GM12892 (cell line): ENCODE measurements at places on chromosomes 3 and 15.

DNA sequence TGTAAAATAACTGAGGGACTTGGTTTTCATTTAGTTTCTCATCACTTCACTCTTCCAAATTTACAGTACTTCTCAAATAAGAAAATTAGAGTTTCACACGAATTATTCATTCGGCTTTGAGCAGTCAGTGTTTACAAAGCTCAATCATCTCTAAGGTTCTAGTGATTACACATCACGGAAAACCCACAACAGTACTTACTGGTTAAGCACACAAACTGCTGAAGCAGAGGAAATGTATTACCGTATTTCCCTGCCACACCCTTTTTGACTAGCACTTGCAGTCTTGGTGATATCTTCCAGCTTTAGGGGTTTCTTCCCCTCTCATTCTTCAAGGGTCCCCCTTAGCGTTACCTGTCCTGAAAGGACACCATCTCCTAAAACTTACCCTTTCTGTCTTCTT, 164.8 kb upstream of the CDIN1 start:
- DNase-seq, result no peak

- DNase-seq, result no peak
Observed at GRCh38 chr3:140086642-140087041, 151.7 kb downstream of the CLSTN2 start.

DNA sequence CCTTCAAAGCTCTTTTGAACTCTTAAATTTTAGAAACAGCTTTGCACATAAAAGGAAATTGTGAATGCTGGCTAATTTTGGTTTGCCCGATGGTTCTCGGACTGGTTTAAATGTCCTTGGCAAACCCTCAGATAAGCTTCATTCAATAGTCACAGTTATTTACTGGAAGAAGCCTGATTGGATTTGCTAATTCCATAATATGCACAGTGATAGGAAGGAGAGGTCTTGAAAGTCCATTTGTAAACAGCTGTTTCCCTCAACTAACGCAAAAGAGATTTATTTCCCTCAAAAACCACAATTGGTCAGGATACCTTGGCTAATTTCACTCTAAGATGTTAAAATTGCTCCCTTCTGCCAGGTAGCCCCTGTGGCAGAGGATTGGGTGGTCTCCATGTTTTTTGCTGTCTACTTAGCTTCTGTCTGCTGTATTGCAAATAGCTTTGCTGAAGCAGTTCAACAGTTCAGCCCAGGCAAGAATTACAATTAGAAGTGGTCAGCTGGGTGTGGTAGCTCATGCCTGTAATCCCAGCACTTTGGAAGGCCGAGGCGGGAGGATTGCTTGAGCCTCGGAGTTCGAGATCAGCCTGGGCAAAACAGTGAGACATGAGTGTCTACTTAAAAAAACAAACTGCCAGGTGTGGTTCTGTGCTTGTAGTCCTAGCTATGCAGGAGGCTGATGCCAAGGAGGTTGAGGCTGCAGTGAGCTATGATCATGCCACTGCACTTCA, 30.6 kb upstream of the PROK2 start:
- no peak for DNase-seq

DNA sequence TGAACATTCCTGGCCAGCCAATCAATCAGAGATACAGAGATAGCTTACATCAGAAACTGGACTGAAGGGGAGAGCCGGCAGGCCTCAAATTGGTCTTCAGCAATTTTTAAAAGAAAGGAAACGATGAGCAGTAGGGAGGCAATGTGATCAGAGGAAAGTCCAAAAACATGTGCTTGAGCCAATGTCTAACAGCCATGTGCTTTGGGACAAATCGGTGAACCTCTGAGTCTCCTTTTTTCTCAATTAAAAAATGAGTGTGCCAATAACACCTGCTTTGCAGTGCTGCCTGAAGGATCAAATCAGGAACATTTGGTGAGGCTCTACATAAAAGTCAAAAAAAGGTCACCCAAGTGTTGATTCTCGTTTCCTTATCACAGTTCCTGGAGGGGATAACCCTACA, 7.4 kb upstream of the EIF4E3 start:
- no peak for DNase-seq

GRCh38 chr3:94292151-94292550, 229.3 kb downstream of the NSUN3 start:
- DNase-seq, result no peak

DNA sequence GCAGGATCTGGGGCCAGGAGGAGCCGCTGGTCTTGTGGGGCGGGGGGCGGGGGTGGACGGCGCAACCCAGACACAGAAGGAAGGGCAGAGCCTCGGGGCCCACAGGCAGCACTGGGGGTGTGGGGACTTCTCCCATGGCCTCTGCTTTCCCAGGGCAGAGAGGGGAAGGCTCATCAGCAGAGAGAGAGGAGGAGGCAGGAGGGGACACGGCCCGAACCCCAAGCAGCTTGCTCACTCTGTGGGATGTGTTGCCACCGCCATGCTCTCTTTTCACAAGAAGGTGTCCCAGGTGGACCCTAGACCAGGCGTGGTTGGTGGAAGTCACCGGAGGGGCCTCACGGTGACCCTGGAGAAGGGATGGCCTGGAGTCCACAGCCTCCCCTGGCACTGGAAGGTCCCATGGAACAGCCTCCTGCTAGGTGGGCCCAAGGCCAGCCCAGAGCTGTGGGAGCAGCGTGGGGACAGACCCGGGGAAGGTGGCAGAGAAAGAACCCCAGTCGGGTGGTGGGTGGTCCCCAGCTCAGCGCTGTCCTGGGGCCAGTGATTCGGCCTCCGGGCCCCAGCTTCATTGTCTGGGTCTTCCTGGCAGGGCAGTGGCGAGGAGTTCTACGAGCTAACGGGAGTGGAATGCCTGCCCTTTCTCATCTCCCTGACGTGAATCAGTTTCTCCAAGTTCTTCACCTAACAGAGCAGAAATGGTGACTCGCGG, 46.8 kb upstream of the PCSK6 start:
- no peak for DNase-seq

DNA sequence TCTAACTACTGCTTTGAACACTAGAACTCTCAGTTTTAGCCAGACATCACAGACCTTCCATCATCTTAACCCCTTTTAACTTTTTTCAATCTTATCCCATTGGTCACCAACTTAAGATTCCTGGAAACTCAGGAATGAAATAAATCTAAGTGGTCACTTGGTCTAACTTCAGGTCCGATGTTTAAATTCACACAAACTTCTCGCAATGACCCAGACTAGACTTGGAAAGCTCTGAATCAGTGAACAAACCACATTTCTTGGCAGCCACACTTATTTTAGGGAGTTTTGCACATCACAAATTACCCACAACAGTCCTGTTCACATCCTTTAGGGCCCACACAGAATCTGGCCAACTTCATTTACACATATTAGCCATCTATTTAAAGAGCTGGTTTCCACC, 118.9 kb downstream of the MAGI1 start:
- no peak for DNase-seq

DNA sequence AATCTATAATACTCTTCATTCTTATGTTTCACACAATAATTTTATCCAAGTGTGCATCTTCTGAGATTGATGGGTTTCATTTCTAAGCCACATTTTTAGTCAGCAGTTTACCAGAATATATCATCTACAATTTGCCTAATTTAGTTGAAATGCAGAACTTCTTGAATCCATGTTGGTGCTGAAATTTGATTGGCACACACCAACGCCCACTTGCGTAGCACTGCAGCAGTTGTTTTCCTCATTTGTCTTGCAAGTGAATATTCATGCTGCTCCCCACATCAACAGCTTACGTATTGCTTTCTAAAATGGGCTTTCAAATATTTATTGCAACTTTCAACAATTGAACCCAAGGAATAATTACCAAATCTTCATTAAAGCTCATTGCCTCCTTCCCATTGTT, 87.8 kb upstream of the CTDSPL start:
- no peak for DNase-seq

GRCh38 chr3:150344079-150344759, 63.9 kb upstream of the TSC22D2 start:
- no peak for DNase-seq

GRCh38 chr3:177378168-177378567, 180.9 kb upstream of the TBL1XR1 start:
- no peak for DNase-seq

GRCh38 chr15:101435761-101436160, 53.7 kb downstream of the PCSK6 start:
- no peak for DNase-seq

DNA sequence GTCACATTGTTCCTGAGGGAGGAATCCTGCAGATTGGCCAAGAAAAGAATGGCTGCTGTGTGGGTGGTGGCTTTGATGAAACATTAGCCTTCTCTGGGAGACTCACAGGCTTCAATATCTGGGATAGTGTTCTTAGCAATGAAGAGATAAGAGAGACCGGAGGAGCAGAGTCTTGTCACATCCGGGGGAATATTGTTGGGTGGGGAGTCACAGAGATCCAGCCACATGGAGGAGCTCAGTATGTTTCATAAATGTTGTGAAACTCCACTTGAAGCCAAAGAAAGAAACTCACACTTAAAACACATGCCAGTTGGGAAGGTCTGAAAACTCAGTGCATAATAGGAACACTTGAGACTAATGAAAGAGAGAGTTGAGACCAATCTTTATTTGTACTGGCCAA, 6.1 kb downstream of the PTX3 start:
- DNase-seq, result no peak

- DNase-seq, result no peak
Observed at GRCh38 chr3:124916837-124917409, 17.6 kb downstream of the MUC13 start.

GRCh38 chr15:25245801-25246622, 192.8 kb downstream of the UBE3A start:
- DNase-seq, result peak; percentile 15

DNA sequence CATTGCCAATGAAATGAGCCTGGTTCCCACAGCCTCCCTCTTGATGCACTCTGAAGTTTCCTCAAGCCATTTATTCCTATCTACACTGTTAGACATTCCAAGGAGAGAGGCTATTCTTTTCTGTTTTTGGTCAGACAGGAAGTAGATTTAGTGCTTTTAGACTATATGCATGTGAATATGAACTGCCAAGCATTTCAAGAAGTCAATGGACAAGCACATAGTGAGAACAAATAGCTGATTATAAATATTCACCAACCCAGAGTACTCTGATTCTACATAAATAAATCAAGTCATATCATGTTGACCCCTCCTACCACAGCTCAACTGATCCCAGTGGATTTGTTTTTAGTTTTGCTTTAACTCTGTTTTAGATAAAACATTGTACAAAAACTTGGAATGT, 412.5 kb upstream of the RARB start:
- DNase-seq, result no peak

- peak; percentile 33 for DNase-seq
Observed at GRCh38 chr3:149352556-149352955, 19.1 kb upstream of the TM4SF18 start.

DNA sequence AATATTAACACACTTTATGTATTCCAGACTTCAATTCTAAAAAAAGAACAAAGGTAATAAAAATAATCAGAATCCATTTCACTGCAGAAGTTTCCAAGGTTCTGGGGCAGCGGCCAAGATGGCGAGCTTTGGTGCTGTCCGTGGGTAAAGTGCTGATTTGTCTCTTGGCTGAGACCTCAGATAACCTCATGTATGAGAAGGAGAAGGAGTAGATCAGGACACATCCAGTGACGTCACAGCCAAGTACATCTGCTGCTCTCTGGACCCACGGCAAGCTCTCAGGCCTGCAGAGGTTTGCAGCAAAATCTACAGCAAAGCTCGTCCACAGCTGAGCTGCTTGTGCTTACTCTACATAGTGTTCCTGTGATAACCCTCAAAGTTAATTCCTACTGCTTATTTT, 165.7 kb downstream of the MAGI1 start:
- no peak for DNase-seq

- DNase-seq, result no peak
Observed at GRCh38 chr15:70646169-70646568, 117.2 kb downstream of the UACA start.

DNA sequence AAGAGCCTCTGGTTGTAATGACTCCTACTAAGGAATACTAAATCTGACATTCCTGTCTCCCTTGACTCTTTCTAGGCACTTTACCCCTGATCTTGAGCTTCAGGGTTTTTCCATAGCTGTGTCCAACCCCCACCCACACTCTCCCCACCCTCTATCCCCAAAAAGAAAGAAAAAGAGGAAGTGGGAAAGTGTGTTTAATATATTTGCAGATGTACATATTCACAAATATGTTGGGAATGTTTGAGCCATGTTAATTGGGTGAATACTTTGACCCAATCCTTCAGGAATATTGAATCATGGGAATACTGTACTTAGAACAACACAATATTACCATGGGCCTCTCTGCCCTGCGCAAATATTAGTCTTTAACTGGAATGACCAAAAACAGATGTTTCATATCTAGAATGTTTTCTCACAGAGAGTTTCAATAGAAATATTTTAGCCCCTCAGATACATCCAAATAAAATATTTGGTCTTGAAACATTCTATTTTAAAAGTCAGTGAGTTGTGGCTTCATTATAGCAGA, 19.8 kb upstream of the PFN2 start:
- no peak for DNase-seq

- DNase-seq, result no peak
Observed at GRCh38 chr3:165078293-165078692, at the start of gene SI. Gene SI (minus strand): TSS chr3:165078496. CDS start chr3:165076012, 2,484 bp downstream.

DNA sequence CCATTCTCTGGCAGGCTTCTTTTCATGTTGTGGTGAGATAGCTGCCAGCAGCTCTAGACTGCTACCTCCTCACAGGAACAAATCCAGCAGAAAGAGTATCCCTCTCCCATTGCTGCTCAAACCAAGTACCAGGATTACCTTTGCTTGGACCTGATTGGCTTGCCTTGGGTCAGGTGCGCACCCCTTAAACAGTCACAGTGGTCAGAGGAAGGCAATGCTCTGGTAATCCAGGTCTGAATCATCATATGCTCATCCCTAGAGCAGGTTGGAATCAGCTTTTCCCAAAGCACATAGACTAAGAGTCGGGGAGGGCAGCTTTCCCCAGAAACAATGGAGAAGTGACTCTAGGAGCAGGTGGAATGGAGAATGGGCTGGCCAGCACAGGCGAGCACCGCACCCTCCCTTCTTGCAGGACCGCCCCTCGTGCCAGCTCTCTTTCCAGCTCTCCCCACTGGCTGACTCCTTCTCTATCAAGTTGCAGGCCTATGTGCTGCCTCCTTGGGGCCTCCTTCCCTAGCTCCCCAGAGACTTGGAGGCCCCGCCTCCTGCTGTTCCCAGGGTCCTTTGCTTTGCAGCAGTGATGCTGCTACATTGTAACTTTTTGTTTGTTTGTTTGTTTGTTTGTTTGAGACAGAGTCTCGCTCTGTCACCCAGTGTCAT, 29.9 kb upstream of the ADPGK start:
- no peak for DNase-seq

DNA sequence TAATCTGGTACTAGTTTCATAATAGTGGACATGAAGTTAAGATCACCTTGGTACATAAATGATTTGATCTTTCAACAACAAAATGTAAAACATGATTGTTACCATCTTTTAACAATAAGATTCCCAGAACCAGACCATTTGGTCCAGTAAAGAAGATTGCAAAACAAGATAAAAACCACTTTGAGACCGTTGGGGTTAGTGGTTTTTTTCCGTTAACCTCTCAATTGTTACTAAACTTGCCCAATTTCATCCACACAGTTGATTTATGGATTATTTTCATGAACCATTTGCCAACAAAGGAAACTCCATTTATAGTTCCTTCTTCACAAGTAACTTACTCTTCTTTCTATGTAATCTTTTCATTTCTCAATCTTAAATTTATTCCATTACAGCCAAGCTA, 53.8 kb downstream of the ATP8B4 start:
- DNase-seq, result no peak

- DNase-seq, result no peak
Observed at GRCh38 chr3:187788984-187789857, 44.0 kb upstream of the BCL6 start.

GRCh38 chr15:81280696-81281455, 43.1 kb downstream of the STARD5 start:
- no peak for DNase-seq

GRCh38 chr3:183844606-183845005, 19.2 kb upstream of the MAP6D1 start:
- DNase-seq, result no peak

GRCh38 chr3:98903099-98903498, 1.6 kb upstream of the DCBLD2 start:
- no peak for DNase-seq
